ENCODE measurements at places on chromosomes 7 and 10.

- no peak for DNase-seq
Measured at GRCh38 chr7:133561396-133561795, 308.5 kb downstream of the EXOC4 start.

GRCh38 chr10:5528989-5529701 lies 4.4 kb downstream of the CALML3 start:
- no peak for DNase-seq

DNA sequence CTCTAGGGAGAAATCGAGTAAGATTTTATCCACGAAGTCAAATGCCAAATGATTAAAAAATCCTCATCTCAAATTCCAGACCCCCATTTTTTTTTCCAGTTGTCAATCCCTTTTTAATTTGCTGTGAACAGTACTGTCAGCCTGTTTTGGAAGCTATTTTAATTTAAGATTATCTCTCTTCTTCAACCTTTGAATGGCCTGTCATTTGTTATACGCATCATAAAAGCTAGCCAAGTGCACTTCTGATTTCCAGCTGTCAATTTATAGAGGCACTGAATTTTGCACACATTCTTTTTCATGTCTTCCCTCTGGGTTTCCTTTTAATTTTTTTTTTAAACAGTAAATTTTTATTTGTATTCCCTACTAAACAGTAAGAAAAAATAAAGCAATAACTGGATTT lies 336.4 kb upstream of the HGF start:
- DNase-seq, result no peak

DNA sequence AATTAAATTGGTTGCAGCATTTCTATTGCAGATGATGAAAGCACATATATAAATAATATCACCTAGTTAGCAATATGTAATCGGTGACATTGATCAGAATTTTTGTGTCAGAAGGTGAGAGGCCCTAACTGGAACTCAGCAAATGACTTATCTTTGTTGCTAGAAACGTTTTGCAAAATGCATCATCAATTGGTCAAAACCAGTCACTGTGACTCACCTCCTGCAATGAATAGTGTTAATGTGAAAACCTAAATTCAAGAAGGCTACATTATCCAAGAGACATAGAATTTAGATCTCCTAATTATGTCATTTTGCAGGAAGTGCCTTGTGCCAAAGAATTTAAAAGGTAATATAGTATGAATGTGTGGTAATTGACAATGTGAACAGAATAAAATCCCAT lies 9.8 kb upstream of the PNLIPRP3 start:
- no peak for DNase-seq

DNA sequence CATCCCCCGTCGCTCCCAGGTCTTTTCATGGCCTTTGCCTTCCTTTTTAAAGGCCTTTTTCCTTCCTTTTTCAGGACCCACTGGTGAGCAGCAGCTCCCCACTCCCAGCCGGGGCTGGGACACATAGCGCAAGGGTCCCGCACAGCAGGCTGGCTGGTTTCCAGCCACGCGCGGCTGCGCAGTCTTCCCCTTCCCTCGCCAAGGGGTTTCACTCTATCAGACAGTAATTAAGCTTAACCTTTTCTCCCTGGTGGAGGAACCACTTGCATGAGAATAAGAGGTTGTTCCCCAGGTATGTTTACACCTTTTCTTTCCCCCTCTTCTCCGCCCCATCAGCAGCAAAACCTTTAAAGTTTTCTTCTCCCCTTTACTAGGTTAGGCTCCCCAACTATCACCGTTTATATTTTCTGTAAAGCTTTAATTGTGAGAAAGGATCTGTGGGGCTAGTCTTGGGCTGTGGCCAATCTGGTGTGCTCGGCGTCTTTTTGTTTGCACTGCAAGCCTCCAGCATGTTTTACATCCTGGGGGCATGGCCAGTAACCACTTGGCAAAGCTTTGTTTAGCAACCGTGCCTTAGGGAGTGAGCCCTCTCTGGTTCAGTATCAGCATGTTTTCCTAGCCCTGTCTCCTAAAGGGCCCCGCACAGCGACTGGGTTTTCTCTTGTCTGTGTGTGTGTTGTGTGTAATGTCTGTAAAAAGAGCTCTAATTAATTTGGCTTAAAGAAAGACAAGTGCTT lies 219.6 kb downstream of the PHF14 start:
- DNase-seq, result peak; percentile 13

DNA sequence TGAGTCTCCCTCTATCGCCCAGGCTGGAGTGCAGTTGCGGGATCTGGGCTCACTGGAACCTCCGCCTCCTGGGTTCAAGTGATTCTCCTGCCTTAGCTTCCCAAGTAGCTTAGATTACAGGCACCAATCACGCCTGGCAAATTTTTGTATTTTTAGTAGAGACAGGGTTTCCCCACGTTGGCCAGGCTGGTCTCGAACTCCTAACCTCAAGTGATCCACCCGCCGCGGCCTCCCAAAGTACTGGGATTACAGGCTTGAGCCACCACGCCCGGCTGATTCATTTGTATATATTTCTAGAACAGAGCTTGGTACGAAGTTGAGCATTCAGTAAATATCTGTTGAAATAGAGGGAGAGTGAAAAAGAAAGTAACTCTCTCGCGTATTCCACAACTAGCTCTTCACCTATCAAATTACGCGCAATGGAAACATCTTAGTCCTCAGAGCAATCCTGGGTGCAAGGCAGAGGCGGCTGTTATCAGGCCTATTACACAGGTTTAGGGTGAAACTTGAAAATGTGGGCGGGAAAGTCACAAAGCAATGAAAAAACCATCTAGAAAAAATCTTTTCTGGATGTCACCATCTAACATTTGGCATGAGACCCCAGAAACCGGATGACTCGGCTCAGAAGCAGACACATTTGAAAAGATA lies 707 bp upstream of the GHITM start:
- DNase-seq, result no peak

DNA sequence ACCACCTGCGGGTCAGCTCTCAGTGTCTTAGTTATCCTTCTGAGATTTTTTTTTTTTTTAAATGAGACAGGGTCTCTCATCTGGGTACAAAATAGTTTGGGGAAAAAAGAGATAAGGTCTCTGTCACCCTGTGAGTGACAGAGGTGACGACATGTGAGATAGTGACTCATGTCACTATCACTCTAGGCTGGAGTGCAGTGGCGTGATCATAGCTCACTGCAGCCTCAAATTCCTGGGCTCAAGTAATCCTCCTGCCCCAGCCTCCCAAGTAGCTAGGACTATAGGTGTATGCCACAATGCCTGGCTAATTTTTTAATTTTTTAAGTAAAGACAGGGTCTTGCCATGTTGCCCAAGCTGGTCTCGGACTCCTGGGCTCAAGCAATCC lies 10.4 kb downstream of the BLVRA start:
- DNase-seq, result no peak

DNA sequence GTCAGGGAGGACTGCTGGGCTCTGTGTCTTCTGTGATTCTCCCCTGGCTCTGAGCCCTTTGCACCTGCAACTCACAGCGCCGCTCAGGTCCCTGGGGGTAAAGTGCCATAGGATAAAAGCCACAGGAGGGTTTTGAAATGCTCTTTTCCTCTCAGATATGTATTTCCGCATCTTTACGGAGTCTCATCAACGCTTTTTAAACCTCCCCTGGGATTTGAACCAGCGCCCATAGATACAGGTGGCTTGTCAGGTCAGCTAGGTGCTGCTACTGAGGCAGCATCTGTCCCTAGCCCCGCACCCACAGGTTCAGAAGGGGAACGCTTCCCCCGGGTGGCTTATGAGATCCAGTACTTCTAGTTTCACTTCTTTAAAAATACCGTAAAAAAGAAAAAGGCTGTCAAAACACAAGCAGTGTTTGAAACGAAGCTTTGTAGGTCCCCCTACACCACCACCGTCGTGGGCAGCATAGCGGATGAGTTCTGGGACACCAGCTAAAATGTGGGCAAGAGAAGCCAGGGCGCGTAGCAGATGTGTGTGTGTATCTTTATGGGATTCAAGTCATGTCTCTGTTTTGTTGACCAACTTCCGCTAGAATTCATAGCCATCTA lies 173.5 kb downstream of the CUX1 start:
- DNase-seq, result no peak

DNA sequence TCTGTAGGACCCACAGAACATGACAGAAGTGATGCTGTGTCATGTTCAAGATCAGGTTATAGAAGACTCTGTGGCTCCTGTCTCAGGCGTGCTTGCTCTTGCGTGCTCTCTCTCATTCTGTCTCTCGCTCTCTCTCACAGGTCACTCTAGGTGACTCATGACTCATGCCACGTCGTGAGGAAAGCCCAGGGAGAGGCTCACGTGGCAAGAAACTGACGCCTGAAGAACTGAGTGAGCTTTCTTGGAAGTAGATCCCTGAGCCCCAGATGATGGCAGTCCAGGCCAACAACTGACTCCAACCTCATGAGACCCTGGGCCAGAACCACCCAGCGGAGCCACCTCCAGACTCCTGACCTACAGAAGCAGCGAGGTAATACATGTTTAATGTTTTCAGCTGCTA lies 103.3 kb downstream of the DNMBP start:
- DNase-seq, result no peak

DNA sequence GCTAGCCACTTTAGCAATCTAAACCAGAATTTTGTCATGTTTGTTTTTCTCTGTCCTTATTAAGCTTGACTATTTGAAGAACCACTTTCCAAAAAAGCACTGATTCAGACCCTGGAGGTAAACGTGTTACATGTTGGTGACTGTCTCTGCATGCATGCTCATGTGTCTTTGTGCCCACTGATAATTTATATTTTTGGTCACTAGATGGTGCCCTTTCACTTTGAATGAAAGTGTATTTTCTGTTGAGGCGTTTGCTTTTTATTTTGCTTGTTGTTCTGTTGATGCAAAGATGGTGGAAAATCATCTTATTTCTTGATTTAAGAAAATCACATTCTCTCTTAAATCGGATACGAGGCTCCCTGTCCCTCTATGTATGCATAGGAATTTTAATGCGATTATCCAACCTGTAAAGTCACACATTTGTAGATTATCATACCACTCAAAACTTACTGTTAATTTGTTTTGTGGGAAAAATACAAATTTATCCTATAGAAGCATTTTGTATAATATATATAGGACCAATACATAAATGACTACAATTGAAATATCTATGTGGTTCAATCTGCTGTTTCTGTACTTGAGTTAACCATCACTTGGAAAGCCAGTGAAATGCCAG lies 269.3 kb downstream of the BICC1 start:
- DNase-seq, result no peak

All from NCI-H1930 (cell line).